ENCODE measurements at places on chromosomes 1 and 21.

DNA sequence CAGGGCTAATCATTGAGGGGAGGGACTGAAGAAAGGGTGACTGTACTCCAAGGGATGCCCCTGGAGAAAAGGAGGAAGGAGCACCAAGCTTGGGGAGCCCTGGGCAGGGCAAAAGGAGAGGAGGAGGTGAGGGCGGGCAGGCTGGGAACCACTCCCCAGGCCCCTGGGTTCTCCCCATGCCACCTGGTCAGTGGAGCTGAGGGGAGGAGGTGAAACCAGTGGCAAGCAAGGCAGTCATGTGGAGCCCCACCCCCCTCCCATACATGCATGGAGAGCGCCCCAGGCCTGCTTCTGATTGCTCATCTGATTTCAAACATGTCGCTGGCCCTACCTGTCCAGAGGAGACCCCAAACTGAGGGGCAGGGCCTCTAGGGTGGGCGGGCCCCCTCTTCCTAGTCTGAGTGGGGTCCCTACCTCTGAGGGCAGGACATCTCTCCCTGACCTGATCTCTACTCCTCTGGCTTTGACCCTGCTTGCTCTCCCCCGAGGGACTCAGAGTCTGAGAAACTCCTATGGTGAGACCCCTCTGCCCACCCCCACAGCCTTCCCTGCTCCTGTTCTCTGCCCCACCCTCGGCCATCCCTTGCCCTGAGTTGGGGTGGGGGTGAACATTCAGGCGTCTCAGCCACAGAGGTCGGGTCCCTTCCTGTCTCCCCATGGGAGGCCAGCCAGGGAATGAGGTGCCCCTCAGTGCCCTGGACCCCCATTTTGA is 18.6 kb downstream of the INSRR start:
- no peak for DNase-seq

DNA sequence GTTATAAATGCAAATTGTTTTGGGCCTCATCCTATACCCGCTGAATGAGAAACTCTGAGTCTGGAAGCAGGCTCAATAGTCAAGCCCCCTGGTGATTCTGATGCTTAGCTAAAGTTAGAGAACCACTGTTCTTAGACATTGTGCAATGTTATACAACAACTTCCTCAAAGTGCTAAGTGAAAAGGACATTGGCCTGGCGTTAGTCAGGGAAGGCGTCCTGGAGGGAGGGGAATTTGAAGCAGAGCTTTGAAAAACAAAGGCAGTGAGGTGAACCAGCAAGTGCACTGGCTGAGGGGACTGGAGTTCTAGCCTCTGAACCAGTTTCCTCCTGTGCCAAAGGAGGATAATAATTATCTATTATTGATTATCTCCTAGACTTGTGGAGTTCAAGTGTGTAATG is 5.1 kb downstream of the CD1D start:
- no peak for DNase-seq

DNA sequence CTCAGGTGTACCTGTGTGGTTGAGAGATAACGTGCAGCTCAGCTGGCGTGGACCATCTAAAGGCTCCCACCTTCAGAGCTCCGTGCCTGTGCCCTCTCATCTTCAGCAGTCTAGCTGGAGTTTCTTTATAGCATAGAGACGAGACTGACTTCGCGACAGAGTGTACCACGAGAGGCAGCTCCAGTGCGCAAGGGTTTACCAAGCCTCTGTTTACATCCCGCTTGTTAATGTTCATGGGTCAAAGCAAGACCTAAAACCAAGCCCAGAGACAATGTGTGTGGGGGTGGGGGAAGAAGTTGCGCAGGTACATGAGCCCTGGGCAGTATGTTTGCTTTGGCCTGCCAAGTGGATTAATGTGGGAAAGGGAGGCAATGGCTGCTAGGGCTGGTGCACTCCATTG is 15.6 kb downstream of the RHOU start:
- DNase-seq = no peak

- no peak for DNase-seq
Measured at GRCh38 chr1:69272684-69273083, 295.0 kb upstream of the LRRC7 start.

DNA sequence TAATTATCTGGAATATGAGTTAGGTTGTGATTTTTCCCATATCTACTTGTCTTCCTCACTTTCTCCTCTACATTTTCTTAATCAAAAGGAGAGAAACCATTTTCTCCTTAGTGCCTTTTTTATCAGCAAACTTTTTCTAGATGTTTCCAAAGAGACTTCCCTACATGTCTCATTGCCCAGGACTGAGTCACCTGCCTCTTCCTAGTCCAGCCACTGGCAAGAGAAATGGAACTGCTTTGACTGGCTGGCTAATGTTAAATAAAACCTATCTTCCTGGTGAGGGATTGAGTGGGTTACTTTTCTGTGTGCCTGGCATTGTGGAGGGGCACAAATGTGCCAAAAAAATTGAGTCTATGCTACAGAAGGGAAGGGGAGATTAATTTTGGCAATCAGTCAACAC is 52.1 kb upstream of the CD5L start:
- DNase-seq = no peak

DNA sequence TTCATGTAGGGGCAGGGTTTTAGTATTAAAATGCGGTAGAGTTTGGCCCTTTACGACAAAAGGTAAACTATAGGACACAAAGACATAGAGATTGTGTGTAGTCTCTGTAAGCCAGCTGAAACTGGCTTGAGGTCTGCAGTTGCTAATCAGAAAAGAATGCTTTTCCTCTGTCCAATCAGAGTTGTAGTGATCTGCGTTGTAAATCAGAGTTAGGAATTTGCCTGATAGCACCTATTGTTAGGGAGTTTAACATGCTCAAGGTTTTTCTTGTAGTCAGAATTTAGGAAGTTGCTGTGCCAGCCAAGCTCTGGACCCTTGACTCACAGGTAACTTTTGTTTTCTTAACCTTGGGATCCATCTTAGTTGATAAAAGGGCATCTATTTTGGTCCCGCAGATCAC is 61.2 kb upstream of the VTCN1 start:
- DNase-seq = no peak

GRCh38 chr1:21289700-21290545 is at the start of gene ECE1:
ECE1 (minus strand) TSS chr1:21290463; CDS start chr1:21290414, 49 bp downstream.
- peak; percentile 44 for DNase-seq

DNA sequence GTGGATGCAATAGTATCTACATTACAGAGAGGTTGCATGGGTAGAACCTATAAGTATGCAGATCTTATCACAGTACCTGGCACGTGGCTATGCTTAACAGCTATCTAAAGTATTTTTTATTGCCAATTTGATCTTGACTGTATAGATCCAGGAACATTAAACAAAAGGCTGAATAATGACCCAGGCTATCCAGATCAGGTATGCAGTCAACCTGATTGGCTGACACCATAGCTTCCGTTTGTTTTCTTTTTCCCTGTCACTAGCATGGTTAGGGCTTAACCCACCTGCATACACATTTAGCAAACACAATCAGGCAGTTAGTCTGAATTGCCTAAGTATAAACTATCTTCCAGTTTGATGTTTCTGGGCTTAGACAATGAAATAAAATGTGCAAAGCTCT is 264.9 kb upstream of the PLXNA2 start:
- DNase-seq = no peak

DNA sequence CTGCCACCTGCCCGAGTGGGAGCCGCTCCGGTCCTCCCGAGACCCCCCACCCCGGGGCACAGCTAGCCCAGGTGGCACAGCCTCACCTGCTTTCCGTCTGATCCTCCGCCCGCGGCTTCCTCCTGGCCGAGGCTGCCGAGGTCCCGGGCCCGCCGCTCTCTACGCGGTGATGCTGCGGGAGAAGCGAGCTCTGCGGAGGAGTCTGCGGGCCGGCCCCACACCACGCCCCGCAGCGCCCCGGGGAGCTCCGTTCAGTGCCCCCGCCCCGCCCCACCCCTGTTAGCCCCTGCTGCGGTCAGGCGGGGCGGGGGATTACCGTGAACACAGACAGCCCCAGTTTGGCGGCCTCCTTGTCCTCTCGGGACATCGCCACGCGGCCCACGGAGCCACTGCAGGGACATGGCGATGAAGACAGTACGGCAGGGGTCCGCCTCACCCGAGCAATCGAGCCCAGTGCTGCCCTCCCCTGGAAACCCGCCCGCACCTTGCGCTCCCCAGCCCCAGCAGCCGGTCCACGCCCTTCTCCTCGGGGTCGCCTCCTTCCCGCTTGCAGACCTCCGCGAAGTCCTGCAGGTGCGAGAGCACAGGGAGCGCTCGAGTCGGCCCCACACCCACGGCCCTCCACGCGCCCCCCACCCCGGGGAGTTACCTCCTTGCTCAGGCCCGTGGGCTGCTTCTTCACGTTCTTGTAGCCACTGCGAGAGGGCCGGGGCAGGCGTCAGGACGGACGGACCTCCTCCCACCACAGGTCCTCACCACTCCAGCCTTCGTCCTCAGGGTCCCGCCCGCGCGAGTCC is 933 bp downstream of the C1orf35 start:
- DNase-seq = peak; percentile 4

- no peak for DNase-seq
Measured at GRCh38 chr1:99763956-99764355, 2.5 kb downstream of the FRRS1 start.

- no peak for DNase-seq
Measured at GRCh38 chr1:47059376-47059775, 7.7 kb upstream of the CYP4Z1 start.
